ENCODE measurements at places on chromosomes 13 and 19. TPM values are rescaled to one million over a fixed set of nuclear protein-coding genes. Genes with fewer than 3 reads are reported as not detected.

GRCh38 chr13:113029487-113030258 is 60.7 kb downstream of the MCF2L start:
- no peak overlapping the region for H3K27ac ChIP-seq
- no peak overlapping the region for H3K4me3 ChIP-seq
- DNase-seq: peak; percentile 25
- H3K36me3 ChIP-seq: peaks cover 5% of the 10 kb centered on the region
- H3K27me3 ChIP-seq: no peaks in the 10 kb centered on the region
- H3K4me1 ChIP-seq: peaks cover 10% of the 10 kb centered on the region

GRCh38 chr13:51817717-51818116 is 13.8 kb upstream of the DHRS12 start:
- no peaks in the 10 kb centered on the region for H3K27me3 ChIP-seq
- no peak overlapping the region for H3K27ac ChIP-seq
- no peaks in the 10 kb centered on the region for H3K36me3 ChIP-seq
- H3K4me3 ChIP-seq: no peak overlapping the region
- H3K4me1 ChIP-seq: peaks cover 14% of the 10 kb centered on the region

GRCh38 chr13:113203507-113204377 is 4.7 kb downstream of the PCID2 start:
- no peak overlapping the region for H3K27ac ChIP-seq
- peaks cover 35% of the 10 kb centered on the region for H3K36me3 ChIP-seq
- H3K4me3 ChIP-seq: no peak overlapping the region
- no peaks in the 10 kb centered on the region for H3K27me3 ChIP-seq

GRCh38 chr19:47110521-47111005 is 3.0 kb downstream of the ZC3H4 start:
- peaks cover 64% of the 10 kb centered on the region for H3K4me1 ChIP-seq
- peaks cover 1% of the 10 kb centered on the region for H3K36me3 ChIP-seq
- no peak for DNase-seq
- H3K27me3 ChIP-seq: no peaks in the 10 kb centered on the region
- H3K4me3 ChIP-seq: peak overlapping the region; percentile 85

GRCh38 chr13:43431290-43431716 is 355.5 kb downstream of the ENOX1 start:
- DNase-seq: no peak
- H3K27ac ChIP-seq: no peak overlapping the region
- H3K4me3 ChIP-seq: no peak overlapping the region
- no peaks in the 10 kb centered on the region for H3K4me1 ChIP-seq

DNA sequence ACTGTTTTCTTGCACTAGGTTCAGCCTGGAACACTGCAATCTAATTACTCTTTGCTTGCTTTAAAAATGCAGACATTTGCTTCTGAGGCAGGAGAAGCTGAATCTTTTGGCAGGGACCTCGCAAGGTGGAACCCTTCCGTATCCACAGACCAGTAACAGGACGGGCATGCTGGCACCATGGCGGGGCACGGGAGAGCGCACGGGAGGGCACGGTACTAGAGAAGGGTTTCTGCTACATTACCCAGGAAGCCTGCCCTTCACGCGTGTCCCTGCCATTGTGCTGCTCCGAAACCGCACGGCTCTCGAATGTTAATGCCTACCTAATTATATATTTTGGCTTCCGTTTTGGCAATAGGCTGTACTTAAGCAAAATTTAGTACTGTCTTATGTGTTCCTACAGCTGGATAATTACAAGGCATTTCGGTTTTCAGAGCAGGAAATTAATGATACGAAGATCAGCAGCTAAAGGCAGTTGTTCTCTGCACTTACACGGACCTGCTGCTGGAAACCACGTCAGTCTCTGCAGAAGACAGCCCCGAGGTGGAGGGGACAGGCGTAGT is 430.4 kb downstream of the IRS2 start:
- H3K4me3 ChIP-seq: no peak overlapping the region
- no peaks in the 10 kb centered on the region for H3K27me3 ChIP-seq
- H3K4me1 ChIP-seq: no peaks in the 10 kb centered on the region
- H3K27ac ChIP-seq: no peak overlapping the region
- DNase-seq: no peak

DNA sequence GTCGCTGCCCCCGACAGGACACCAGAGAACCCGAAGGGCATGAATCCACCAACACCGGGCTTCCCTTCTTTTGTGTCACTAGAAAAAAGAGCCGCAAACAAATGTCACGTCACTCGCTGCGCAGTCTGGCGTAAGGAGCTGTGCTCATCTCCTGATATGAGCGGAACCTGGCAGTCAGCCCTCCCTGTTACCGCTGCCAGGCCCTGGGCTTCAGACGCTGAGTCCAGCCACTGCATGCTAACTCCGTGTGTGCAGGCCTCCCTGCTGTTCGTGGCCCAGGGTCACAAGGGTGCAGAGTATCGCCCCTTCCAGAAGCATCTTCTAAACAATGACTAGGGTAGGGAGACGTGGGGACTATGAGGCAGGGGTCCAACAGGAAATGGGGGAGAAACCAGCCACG is 71.3 kb downstream of the SLC7A1 start:
- H3K27ac ChIP-seq: no peak overlapping the region
- H3K4me1 ChIP-seq: no peaks in the 10 kb centered on the region
- peaks cover 79% of the 10 kb centered on the region for H3K36me3 ChIP-seq

CABP5 gene
- not detected for total RNA-seq

CTU1 gene
- total RNA-seq: 2.9 TPM

ZNF77 gene
- total RNA-seq: 12.6 TPM

SIGLEC7 gene
- not detected for total RNA-seq

CBY2 gene
- not detected for total RNA-seq

KIRREL2 gene
- total RNA-seq: 2.2 TPM

SLC10A2 gene
- total RNA-seq: not detected

CYP2B6 gene
- total RNA-seq: not detected

PSG1 gene
- not detected for total RNA-seq

Measured in HepG2 (cell line).